ENCODE measurements at places on chromosomes 4 and X. TPM values are rescaled to one million over a fixed set of nuclear protein-coding genes. Genes with fewer than 3 reads are reported as not detected.
A peak's percentile ranks its signal among the peaks of the same experiment; 100 is the strongest.

DNA sequence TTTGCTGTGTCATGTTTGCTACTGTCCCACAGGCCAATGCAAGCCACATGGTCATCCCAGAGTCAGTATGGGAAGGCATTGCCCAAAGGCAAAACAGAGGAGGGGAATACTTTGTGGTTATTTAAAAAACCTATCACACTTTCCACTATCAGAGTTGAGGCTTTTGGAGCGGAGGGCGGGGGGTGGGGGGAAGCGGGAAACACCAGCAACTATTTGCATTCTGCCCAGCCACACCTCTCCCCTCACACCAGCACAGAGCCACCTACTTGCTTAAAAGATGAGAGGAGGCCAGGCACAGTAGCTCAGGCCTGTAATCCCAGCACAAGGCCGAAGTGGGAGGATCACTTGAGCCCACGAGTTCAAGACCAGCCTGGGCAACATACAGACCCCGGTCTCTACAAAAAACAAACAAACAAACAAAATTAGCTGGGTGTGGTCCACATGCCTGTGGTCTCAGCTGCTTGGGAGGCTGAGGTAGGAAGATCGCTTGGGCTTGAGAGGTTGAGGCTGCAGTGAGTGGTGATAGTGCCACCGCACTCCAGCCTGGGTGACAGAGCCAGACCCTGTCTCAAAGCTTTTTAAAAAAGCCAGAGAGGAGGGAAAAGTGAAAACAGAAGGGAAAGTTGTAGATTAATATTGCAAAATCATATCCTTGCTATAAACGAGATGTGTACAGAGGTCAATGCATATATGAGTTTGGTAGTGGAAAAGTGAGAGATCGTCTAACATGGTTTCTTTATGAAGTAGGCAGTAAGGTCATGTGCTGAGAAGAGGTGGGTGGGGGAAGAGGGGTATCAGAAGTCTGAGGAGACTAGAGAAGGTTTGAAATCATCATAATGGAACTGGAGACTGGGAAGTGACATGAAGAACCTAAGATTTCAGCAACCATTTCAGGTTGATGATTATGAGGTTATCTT, 1.9 kb upstream of the CHST7 start:
- no peaks in the 10 kb centered on the region for H3K27me3 ChIP-seq
- no peak overlapping the region for H3K4me3 ChIP-seq
- H3K36me3 ChIP-seq, result no peaks in the 10 kb centered on the region
- DNase-seq, result no peak
- peaks cover 31% of the 10 kb centered on the region for H3K4me1 ChIP-seq

The DSPP gene
- not detected for polyA plus RNA-seq

DNA sequence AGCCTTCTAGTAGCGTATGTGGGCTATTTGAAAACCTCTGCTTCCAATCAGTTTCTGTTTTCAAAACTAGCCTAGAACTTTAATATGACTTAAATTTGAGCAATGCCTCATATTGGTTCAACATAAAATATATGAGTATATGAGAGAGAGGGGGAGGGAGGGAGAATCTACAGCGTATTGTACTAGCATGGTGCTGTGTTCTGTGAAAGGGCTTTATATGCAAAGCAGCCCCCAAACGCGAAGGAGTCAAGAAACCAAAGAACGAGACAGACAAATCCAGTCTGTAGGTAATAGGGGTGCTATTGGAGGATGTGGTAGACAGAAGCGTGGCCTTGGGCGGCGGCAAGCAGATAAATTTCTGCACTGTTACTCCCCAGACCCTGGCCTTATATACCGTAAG, 784 bp upstream of the ANXA5 start:
- no peaks in the 10 kb centered on the region for H3K36me3 ChIP-seq
- no peaks in the 10 kb centered on the region for H3K27me3 ChIP-seq
- H3K4me3 ChIP-seq, result peak overlapping the region; percentile 96
- DNase-seq, result no peak
- H3K4me1 ChIP-seq, result peaks cover 44% of the 10 kb centered on the region
- H3K27ac ChIP-seq, result peak overlapping the region; percentile 95

- H3K27ac ChIP-seq, result no peak overlapping the region
- no peaks in the 10 kb centered on the region for H3K27me3 ChIP-seq
- no peaks in the 10 kb centered on the region for H3K36me3 ChIP-seq
Measured at GRCh38 chr4:7212921-7213320, 20.6 kb downstream of the SORCS2 start.

- no peaks in the 10 kb centered on the region for H3K36me3 ChIP-seq
- H3K4me3 ChIP-seq, result no peak overlapping the region
- no peak overlapping the region for H3K27ac ChIP-seq
- H3K4me1 ChIP-seq, result peaks cover 5% of the 10 kb centered on the region
- no peak for DNase-seq
- H3K27me3 ChIP-seq, result no peaks in the 10 kb centered on the region
Measured at GRCh38 chrX:15274946-15275345, 5.1 kb upstream of the ASB9 start.

DNA sequence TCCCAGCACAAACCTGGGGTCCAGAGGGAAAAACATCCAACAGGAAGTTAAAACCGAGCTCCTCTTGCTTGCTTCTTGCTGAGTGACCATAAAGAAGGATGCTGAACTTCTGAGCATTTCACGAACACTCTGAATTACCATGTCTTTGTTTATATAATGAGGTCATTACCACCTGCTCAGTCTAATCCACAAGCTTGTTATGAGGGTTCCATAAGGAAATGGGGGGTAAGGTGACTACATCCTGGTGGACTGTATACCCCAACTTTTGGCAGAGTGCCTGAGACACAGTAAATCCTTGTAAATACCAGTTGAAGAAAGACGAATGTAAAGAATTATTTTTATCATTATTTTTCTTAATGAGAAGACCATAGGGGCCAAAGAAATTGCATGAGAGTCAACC, 16.8 kb downstream of the CCDC149 start:
- H3K4me3 ChIP-seq, result no peak overlapping the region
- no peaks in the 10 kb centered on the region for H3K36me3 ChIP-seq
- no peaks in the 10 kb centered on the region for H3K27me3 ChIP-seq
- H3K4me1 ChIP-seq, result no peaks in the 10 kb centered on the region

- H3K27me3 ChIP-seq, result no peaks in the 10 kb centered on the region
- H3K27ac ChIP-seq, result no peak overlapping the region
- no peaks in the 10 kb centered on the region for H3K36me3 ChIP-seq
- DNase-seq, result no peak
- H3K4me1 ChIP-seq, result no peaks in the 10 kb centered on the region
Measured at GRCh38 chr4:68175562-68176155, 46.0 kb upstream of the TMPRSS11F start.

DNA sequence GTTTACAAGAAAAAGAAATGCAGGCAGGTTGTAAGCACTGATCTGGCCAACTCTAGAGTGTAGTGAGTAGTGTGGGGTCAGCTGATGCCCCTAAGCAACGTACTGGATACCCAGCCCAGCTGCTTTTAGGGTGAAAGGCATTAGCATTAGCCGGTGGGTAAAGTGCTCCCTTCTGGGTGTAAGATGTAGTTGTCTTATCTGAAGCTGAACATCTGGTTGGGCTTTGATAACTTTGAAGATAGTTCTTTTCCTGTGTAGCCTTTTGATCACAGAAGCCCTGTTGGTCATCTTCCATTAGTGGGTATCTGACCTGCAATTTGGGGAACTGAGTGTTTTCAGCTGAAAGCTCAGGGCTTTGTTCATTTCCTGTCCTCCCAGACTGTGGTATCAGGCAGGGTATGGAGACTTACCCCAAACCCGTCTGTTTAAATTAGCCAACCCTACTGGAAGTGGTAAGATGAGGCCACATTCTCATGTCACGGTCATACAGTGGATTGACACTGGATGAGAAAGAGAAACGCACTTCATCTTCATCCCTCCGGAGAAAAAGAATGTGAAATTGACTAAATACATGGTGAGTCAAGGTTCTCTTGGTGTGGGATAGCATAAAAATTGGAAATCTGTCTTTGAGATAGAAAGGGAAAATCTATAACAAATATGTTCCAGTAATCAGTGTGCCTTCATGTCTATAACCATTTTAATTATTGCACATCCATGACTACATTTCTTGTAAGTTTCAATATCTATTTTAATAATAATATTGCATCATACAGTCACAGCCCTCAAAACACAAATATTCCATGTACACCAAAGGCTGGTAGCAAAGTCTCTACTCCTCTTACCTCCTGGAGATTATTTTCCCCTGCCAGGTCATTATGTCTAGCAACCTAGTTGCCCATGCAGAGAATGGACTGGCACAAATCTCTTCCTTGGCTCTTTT, 8.7 kb downstream of the RHOH start:
- H3K27me3 ChIP-seq, result no peaks in the 10 kb centered on the region
- no peaks in the 10 kb centered on the region for H3K36me3 ChIP-seq
- H3K4me1 ChIP-seq, result peaks cover 69% of the 10 kb centered on the region

GRCh38 chrX:23493941-23494374, 159.3 kb downstream of the PTCHD1 start:
- H3K4me3 ChIP-seq, result no peak overlapping the region
- no peaks in the 10 kb centered on the region for H3K4me1 ChIP-seq
- H3K36me3 ChIP-seq, result no peaks in the 10 kb centered on the region
- DNase-seq, result no peak
- no peak overlapping the region for H3K27ac ChIP-seq
- no peaks in the 10 kb centered on the region for H3K27me3 ChIP-seq

The FMR1NB gene
- polyA plus RNA-seq, result not detected

The EVC2 gene
- 0.30 TPM for polyA plus RNA-seq

GRCh38 chrX:29746326-29746725, 469.0 kb upstream of the MAGEB2 start:
- no peak overlapping the region for H3K4me3 ChIP-seq
- no peaks in the 10 kb centered on the region for H3K36me3 ChIP-seq
- DNase-seq, result no peak
- no peaks in the 10 kb centered on the region for H3K4me1 ChIP-seq

GRCh38 chrX:20374900-20375438, 108.3 kb upstream of the RPS6KA3 start:
- H3K36me3 ChIP-seq, result no peaks in the 10 kb centered on the region
- DNase-seq, result no peak
- H3K27me3 ChIP-seq, result no peaks in the 10 kb centered on the region
- H3K27ac ChIP-seq, result peak overlapping the region; percentile 58

The TET2 gene
- 2.5 TPM for polyA plus RNA-seq

The CD38 gene
- polyA plus RNA-seq, result 5.8 TPM

DNA sequence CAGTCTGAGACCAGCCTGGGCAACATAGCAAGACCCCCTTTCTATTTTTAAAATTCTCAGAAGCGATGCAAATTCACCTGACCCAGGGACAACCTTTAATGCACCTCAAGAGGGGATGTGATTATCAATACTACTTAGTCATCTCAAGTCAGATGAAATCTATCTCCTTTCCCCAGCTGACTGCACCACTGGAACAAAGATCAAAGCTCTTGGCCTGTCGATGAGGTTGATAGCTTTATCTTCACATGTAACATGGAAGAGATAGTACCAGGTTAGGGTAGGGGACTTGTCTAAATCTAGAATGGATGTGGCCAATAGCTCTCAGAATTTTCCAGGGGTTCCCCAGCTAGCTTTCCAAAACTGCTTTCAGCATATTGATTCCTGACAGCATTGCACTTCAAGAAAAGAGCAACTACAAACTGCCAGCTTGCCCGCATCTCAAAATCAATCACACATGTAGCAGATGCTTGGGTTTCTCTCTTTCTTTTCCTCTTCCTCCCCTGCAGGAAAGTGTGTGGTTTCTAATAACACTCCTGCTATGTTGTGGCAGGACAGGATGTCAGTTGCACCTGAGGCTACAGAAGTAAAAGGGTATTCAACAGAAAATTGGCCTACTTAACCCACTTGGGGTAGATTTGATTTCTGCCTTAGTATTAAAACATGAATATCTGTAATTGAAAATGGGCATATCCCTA, 12.2 kb upstream of the TMEM164 start:
- H3K36me3 ChIP-seq, result no peaks in the 10 kb centered on the region
- no peak for DNase-seq
- H3K27ac ChIP-seq, result no peak overlapping the region
- H3K4me1 ChIP-seq, result no peaks in the 10 kb centered on the region
- no peaks in the 10 kb centered on the region for H3K27me3 ChIP-seq

The NEIL3 gene
- polyA plus RNA-seq, result 0.85 TPM

DNA sequence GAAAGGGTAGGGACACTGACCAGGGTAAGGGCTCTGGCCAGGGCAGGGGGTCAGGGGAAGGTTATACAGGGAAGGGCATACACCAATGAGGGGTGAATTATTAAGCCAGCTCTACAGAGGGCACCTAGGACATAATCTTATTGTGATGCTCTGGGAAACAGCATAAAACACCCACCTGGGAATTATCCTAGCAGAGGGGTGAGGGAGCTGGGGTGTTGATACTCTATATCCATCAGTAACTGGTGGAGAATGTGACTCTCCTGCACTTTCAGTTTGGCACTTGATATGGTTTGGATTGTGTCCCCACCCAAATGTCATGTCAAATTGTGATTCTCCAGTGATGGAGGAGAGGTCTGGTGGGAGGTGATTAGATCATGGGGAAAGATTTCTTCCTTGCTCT, 291.2 kb downstream of the ASMT start:
- H3K4me1 ChIP-seq, result no peaks in the 10 kb centered on the region
- H3K4me3 ChIP-seq, result no peak overlapping the region
- no peak overlapping the region for H3K27ac ChIP-seq

The POU4F2 gene
- not detected for polyA plus RNA-seq

The FGFBP1 gene
- polyA plus RNA-seq, result 0.08 TPM

The KLKB1 gene
- polyA plus RNA-seq, result 3.6 TPM

The GAB3 gene
- polyA plus RNA-seq, result 8.4 TPM

- no peak overlapping the region for H3K4me3 ChIP-seq
- peak overlapping the region; percentile 18 for H3K27ac ChIP-seq
- DNase-seq, result no peak
Measured at GRCh38 chrX:150766351-150767044, 73.3 kb downstream of the MTMR1 start.

- H3K27ac ChIP-seq, result no peak overlapping the region
- H3K27me3 ChIP-seq, result no peaks in the 10 kb centered on the region
- H3K4me3 ChIP-seq, result no peak overlapping the region
- H3K36me3 ChIP-seq, result no peaks in the 10 kb centered on the region
Measured at GRCh38 chr4:128831531-128832242, 22.2 kb downstream of the JADE1 start.

The TMEM35A gene
- polyA plus RNA-seq, result 0.11 TPM

The BEX2 gene
- polyA plus RNA-seq, result 31.7 TPM

- no peak overlapping the region for H3K27ac ChIP-seq
- H3K4me1 ChIP-seq, result no peaks in the 10 kb centered on the region
- H3K4me3 ChIP-seq, result no peak overlapping the region
- no peaks in the 10 kb centered on the region for H3K36me3 ChIP-seq
- no peak for DNase-seq
Measured at GRCh38 chr4:74608151-74608949, 163.4 kb downstream of the AREG start.

The NUDT11 gene
- 0.49 TPM for polyA plus RNA-seq

The ZAR1 gene
- not detected for polyA plus RNA-seq

- no peak overlapping the region for H3K27ac ChIP-seq
- no peak overlapping the region for H3K4me3 ChIP-seq
- DNase-seq, result no peak
Measured at GRCh38 chr4:76955182-76955581, 5.6 kb downstream of the SEPTIN11 start.

DNA sequence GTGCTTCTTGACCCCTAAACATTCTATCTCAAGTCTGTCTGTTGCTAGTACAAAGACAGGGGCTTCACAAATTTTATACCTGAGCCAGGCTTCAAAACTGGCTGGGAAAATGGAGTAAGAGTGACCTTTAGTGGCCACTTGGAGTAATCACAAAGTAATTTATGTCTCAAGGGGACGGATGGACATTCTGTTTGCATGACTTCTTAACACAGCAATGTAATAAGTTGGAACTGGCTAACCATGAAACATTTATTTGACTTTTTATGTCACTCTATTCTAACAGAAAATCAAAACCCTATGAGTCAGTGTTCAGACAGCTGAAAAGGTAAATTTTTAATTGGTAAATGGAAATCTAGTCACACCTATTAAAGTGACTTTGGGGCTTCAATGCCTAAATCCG, 600.6 kb downstream of the ANKRD50 start:
- no peaks in the 10 kb centered on the region for H3K36me3 ChIP-seq
- no peaks in the 10 kb centered on the region for H3K4me1 ChIP-seq
- H3K27ac ChIP-seq, result peak overlapping the region; percentile 26
- DNase-seq, result no peak
- no peak overlapping the region for H3K4me3 ChIP-seq

Measured in spleen (tissue), 13 donors.